ENCODE measurements at places on chromosomes 13 and 19.
A peak's percentile ranks its signal among the peaks of the same experiment; 100 is the strongest.

- DNase-seq, result no peak
Measured at GRCh38 chr13:50119591-50119990, 104.3 kb downstream of the KCNRG start.

DNA sequence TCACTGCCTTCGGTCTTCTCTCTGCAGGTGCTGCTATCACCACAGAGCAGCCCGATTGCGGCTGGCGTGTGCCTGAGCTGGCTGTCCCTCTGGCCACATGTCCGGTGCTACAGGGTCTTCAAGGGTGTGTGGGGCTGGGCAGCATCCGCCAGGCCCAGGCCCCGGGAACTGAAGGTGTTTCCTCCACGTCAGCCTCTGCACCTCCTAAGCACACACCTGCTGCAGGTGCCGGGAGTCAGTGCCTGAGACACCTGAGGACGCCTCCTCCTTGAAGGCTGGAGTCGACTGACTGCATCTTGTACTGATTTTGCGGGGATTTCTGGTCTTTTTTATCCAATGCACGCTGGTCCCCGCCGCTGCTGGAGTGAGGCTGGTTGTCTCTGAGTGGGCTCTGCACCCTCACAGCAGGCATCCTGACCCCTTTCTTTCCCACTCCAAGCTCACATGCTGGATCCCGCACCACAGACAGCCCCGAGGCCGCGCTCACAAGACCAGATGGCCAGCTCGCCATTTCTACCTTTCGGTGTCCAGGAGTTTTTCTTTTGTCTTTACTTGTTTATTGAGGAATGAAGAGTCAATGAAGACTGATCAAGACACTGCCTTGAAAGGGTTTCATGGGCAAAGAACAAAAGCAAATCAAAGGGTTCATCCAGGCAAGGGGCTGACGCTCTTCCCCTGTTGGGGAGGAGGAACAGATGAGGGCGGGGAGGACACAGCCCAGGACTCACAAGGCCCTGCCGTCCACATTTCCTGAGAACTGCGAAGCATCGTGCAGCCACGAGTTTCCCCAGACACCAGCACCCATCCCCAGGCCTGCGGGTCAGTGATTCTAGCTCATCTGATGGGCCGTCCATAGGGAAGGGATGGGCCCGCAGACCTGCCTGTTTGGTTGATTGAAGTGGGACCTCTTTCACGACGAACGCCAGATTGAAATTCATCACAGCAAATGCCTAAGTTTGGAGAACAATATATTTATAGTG lies 203.8 kb upstream of the SOX1 start:
- DNase-seq, result no peak

DNA sequence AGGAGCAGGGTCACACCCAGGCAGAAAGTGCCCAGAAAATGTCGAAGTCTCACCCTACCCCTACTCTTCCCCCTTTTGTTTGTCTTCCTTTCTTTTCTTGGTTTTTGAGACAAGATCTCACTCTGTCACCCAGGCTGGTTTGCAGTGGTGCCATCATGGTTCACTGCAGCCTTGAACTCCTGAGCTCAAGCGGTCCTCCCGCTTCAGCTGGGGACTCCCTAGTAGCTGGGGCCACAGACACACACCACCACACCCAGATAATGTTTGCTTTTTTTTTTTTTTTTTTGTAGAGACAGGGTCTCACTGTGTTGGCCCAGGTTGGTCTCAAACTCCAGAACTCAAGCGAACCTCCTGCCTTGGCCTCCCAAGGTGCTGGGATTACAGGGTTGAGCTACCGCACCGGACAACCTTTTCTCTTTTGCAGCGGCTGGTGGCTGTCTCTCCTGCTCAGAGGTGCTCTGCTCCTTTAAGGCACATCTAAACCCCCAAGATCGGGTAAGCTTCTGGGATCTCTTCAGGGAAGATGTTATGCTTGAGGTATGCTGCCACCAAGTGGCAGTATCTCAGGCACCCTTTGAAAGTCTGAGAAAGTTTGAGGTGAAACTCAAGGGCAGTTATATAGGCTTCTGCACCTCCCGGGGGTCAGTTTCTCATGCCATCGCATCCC lies 22.4 kb upstream of the EBI3 start:
- peak; percentile 39 for DNase-seq

- peak; percentile 32 for DNase-seq
Measured at GRCh38 chr19:39401070-39401548, 5.5 kb upstream of the ZFP36 start.

GRCh38 chr19:13010992-13011652 lies 15.8 kb downstream of the NFIX start:
- no peak for DNase-seq

DNA sequence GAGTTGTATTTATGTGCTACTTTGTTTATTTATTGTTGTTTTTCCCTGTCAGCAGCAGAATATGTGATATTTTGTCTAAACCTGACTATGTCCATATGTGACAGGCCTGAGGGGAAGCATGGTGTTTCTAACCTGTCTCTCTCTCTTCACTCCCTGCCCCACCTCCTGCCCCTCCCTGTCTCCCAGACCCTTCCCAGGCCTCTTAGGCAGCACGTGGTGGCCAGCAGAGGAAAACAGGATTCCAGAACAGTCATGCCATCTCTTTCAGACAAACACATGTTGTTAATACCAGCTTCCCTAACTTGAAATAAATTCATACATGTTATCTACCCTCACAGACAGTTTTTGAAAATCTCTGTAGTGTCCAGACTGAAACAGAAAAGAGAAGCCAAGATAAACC lies 31.0 kb upstream of the ATP11A start:
- DNase-seq, result no peak

- DNase-seq, result no peak
Measured at GRCh38 chr19:34662919-34663318, 14.0 kb downstream of the SCGB2B2 start.

- no peak for DNase-seq
Measured at GRCh38 chr13:98350746-98351330, 173.8 kb upstream of the RNF113B start.

GRCh38 chr19:47626238-47626637 lies 17.3 kb downstream of the BICRA start:
- no peak for DNase-seq

GRCh38 chr19:55315956-55316525 lies 9.1 kb downstream of the TMEM150B start:
- DNase-seq, result no peak

GRCh38 chr13:113740661-113741060 lies 18.4 kb upstream of the TMEM255B start:
- DNase-seq, result no peak

DNA sequence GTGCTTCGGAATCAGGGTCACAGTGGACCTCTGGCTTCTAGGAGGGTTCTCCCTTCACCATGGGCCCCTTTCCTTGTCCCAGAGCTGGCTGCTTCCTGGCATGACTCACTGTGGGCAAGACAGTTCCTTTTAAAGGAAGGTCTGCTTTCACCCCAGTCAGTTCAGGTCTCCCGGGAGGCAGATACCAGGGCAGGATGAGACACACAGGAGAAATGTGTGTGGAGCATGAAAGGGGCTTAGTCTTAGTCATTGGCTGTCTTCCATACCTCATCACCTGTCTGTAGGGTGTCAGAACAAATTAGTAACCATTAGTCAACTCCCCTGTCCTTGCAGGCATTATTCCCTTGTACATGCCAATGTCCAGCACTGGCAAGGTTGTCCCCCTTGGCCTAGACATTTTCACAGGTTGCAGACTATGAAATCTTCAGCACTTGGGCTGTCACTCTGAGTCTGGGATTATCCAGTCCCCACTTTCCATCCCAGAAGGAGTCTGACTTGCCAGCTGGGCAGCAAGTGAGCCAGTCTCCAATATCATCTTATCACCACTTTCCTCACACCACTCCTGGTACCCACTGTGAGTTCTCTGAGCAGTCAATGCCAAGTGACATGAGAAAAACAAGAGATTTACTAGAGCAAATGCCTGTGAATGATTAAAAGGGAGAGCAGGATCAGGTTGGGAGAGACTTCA lies 76.8 kb upstream of the MEDAG start:
- peak; percentile 95 for DNase-seq

DNA sequence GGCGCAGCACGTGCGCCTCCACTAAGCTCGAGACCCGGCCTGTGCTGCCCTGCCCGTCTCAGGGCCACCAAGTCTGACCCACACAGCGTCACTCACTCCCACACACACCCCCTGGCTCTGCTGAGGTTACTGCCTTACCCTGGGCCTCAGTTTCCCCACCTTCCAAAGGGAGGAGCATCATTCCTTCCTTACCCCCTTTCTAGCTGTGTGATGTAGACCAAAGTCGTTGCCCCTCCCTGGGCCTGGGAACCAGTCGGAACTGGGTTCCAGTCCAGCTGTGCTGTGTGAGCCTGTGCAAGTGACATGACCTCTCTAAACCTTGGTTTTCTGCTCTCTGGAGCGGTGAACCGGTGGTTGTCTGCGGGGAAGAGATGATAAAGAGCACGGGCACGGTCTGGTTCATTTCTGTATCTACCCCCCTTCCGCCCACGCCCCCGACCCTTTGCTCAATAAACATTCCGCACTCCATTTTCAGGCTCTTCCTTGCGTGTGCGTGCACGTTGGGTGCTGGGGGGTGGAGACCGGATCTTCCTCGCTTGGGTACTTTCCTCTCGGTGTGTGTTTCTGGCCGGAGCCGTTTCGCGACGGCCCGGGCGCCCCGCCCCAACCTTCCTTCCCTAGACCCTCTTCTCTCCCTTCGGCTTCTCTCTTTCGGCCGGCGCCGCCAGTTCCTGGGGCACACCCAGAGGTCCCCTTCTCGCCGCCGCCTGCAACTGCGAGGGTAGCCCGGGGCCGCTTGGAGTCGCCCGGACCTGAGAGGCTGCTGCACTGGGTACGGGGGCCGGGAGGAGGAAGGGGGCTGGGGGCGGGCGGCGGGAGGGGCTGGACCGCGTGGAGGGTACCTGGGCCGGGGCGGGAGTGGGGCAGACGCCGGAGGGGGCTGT lies at the start of gene ZNF581:
ZNF581 (plus strand) TSS at position 647 of the 884 bp plus-strand sequence. CDS start 923 bp downstream, outside the sequence.
- DNase-seq, result peak; percentile 59

DNA sequence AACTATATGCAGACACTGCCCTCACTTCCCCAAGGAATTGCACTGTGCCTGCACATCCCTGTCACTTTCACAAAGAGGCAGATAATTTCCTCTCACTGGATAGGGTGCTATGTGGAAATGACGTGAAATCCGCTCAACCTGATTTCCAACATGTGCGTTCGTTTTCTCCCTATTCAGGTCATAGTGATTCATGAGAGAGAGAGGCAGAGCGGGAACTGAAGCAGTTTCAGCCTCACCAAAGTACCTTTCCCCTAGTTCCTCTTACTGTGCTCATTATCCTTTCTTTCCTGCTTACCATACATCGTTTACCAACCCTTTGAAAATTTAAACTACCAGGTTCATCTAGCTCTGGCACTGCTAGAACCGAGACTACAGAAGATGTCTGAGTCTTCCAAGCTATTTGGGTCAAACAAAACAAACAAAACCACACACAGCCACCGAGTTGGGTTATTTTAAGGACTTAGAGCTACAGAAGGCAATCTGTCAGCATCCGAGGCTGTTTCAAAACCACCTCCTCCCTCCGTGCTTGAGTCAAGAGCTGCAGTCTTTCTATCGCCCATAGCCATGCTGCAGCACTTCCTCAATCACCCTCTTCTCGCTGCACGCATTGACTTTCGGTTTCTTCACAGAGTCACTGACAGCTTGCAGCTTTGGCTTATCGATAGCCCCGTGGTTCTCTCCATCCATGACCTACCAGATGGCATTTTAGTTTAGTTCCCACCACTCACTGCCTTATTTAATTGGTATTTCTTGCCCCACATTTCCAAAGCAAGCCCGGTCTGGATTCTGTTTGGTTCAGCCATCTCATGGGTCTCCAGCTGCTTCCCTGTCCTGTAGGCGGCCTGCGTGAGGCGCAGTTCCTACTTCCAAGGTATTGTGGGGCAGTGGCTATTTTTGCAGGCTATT lies 1395.8 kb downstream of the EFNB2 start:
- DNase-seq, result no peak

- no peak for DNase-seq
Measured at GRCh38 chr19:17648097-17648660, 40.0 kb downstream of the UNC13A start.

DNA sequence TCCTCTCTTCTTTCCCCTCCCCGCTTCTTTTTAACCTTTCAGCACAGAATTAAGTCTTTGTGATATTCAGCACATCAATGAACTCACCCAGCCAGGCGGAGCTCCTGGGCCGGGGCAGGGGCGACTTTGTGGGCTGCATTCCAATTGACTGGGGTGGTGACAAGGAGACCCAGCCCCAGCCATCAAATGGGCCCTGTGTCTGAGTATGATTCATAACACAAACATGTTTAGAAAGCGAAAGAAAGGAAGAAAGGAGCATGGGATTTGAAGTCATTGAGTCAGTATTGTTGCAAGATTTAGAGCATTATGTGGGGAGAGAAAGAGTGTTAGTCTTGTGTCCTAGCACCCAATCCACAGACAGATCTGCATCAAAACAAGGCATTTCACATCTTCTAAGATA lies 185.3 kb downstream of the LHFPL6 start:
- DNase-seq, result peak; percentile 47

DNA sequence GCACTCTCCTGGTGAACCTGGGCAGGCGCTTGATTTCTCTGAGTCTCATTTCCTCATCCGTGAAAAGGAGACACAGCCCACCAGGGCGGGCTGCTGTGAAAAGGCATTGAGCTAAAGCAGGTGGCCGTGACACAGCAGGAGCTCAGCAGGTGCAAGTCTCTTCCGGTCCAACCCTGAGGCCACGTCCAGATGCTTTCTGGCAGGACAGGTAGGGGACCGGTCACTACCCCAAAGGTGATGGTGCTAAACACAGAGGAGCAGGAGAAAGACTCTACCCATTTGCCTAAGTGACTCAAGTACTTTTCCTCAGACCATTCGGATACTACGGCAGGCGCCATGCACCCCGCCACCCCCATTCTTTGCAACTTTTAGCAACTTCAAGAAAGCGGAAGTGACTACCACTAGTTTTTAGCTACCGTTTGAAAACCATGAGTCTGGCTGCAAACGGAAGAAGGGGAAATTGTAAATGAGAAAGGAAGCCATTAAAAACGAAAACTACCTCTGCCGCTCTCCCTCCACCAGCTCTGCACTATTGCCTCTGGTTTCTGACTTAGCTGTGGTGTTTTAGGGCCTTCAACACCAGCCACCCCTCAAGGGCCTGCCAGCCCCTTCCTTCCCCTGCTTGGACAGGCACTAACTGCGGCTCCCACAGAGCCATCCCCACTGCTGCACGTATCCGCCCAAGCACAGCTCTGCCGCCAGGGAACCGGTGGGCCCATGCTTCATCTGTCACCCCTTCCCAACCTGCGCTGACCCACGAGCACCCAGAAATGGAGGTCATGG lies 4.8 kb downstream of the PPP6R1 start:
- DNase-seq, result no peak
